NCI-H1105 (cell line): ENCODE measurements at places on chromosomes 6 and 20.

- peak; percentile 86 for DNase-seq
Measured at GRCh38 chr20:36467076-36467999, 74.0 kb upstream of the MYL9 start.

- DNase-seq: no peak
Measured at GRCh38 chr6:170074435-170074834, 216.4 kb downstream of the DLL1 start.

GRCh38 chr6:20409427-20409971 lies 7.8 kb downstream of the E2F3 start:
- DNase-seq: no peak

- no peak for DNase-seq
Measured at GRCh38 chr6:112466373-112467151, 119.4 kb downstream of the RFPL4B start.

GRCh38 chr6:162873537-162873936 lies 145.8 kb downstream of the PACRG start:
- DNase-seq: no peak

DNA sequence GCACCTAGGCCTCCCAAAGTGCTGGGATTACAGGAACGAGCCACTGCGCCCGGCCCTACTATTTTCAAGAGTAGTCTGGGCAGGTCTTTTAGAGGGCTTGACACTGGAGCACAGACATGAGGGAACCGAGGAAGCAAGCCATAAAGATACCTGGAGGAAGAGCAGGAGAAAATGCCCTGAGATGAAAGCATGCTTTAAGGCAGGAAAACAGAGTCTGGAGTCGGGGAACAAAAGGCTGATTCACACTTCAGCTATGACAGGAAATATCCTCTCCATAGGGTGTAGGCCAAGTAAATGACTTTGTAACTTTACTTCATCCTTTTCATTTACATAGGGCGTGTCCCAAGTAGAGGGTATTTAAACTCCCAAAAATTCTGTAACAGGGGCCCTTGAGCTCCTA lies 4.3 kb upstream of the SERINC3 start:
- DNase-seq: no peak

DNA sequence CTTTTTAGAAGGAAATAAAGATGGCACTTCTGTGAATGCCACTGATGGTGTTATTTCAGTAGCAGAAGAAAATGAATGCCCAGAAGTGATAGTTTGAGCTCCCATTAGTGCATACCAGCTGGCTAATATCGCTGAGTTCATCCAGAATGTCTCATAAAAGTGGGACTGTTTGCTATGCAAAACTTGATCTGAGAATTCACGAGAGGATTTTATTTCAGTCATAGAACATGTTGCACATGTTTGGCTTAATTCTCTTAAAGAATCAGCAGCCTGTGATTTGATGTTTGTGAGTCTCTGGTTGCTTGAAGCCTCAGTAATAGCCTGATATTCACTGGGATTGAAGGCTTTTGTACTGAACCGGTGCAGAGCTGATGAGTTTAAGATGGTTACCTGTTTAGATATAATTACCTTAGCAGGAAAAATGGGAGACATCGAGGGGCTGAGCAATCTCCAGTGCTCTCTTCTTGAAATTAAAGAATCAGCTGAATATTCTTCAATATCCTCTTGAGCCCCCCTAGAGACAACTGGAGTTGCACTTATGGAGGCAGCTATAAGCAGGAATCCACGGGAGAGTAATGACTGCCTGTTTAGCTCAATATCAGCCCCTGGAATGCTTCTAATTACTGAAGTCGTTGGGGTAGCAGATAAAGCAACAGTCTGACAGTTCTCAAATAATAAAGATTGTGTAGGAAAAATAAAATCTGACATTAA lies 955.5 kb downstream of the PHF3 start:
- DNase-seq: no peak

DNA sequence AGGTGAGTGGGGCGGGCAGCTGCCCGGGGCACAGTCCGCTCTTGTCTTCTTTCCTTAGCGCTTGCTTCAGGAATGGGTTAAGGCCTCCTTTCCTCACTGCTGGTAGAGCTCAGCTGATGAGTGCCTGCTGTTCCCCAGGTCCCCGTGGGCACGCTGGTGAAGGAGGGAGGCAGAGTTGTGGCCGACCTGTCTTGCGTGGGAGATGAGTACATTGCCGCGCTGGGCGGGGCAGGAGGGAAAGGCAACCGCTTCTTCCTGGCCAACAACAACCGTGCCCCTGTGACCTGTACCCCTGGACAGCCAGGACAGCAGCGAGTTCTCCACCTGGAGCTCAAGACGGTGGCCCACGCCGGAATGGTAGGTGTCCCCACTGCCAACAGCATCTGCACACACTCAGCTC lies 15.7 kb downstream of the MTG2 start:
- DNase-seq: no peak

DNA sequence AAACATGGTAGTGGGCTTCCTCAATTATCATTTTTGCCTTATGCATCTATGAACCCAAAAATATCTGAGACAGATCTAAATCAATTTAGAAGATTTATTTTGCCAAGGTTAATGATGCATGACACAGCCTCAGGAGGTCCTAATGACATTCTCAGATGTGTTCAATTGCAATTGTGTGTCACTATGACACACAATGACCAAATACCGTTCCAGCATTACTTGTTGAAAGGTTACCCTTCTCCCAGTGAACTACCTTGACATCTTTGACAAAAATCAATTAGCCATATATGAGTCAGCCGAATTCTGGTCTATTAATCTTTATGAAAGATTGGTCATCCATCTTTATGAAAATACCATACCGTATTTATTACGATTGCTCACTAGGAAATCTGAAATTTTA lies 592.5 kb upstream of the GJE1 start:
- no peak for DNase-seq

- DNase-seq: no peak
Measured at GRCh38 chr6:24126586-24127192, 674 bp downstream of the NRSN1 start.

DNA sequence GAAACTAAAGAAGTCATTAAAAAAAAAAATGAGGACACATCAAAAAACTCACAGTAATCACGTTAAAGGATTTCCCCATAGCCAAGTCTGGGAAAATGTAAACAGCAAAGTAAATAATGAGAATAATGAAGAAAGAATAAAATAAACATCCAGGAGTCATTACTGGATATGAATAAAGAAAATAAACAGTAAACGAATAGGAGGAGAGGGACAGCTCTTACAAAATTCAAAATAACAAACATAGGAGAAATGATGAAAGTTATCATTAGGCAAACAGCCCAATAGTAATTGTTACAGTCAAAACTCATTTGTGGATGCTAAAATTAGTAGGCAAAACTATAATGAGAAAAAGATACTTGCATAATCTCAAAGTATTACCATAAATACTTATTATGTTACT lies 8.0 kb upstream of the UBD start:
- no peak for DNase-seq
